Inflammatory macrophage (primary cell): ENCODE measurements at places on chromosomes 5 and 9.

DNA sequence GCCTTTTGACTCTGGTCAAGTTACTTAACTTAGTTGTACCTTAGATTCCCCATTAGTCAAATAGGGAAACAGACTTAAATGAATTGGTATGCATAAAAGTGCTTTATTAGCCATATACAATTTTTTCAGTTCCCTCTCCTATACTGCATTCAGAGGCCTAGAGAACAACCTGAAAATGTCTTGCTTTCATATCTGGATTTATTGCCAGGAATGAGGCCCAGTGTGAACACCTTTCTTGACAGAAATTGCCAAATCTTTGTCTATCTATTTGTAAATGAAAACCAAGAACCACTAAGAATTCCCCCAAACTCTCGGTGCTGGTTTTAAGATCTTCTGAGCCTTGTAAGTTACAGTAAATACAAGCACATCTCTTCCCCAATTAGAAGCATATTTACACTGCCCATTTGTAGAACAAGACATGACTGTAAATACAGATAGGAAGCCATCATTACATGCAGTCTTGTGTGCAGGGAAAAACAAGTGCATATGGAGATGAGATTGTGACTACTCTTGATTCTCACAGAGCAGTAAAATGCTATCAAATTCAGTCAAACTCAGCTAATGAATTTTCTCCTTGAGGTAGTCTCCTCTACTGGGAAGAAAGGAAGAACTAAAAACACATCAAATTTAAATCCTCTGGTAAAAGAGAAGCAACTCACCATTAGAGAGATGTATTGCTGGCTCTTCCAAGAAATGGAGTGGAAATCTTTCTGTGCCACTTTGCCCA, 5.2 kb upstream of the FAM13B start:
- DNase-seq = no peak

DNA sequence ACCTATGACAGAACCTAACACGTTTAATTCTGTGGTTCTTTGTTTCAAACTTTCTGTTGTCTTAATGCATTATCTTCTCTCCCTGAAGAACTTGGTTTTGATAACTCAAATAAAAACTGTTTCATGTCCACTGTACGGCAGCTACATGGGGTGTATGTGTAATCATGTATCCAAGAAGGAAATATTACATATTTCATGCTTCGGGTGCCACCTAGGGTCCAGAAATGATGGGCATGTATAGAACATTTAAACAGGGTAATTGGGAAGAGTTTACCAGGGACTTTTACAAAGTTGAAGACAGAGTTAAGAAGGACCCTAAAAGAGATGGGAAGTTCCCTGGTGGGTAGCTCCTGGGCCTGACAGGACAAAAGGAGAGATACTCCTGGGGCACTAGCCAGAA, 291.3 kb downstream of the FBXL7 start:
- no peak for DNase-seq

DNA sequence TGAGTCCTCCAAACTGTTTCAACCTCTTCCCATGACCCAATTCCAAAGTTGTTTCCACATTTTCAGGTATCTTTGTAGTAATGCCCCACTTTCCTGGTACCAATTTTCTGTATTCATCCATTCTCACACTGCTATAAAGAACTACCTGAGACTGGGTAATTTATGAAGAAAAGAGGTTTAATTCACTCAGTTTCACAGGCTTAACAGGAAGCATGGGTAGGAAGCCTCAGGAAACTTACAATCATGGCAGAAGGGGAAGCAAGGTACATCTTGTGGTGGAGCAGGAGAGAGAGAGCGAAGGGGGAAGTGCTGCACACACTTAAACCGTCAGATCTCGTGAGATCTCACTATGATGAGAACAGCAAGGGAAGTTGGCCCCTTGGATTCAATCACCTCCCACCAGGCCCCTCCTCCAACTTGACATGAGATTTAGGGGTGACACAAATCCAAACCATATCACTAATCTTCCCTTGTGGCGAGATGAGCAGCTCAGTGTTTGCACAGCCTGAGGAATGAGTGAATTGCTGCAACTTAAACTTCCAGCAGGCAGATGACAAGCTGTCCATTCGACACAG, 42.9 kb downstream of the TRIP13 start:
- peak; percentile 6 for DNase-seq

DNA sequence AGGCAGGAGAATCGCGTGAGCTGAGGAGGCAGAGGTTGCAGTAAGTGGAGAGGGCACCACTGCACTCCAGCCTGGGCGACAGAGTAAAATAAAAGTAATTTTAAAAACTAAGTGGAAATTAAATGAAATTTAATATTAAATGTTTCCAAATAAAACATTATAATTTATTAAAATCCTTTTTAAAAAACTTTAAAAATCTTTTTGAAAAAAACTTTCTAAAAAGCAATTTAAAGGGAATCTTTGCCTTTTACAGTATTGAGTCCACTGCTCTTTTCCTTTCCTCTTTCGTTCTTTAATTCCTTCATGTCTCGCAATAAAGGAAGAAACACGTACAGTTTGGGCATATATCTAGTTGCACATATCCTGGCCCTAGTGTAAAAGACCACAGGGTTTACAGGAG, 77.8 kb upstream of the DMRT1 start:
- no peak for DNase-seq

DNA sequence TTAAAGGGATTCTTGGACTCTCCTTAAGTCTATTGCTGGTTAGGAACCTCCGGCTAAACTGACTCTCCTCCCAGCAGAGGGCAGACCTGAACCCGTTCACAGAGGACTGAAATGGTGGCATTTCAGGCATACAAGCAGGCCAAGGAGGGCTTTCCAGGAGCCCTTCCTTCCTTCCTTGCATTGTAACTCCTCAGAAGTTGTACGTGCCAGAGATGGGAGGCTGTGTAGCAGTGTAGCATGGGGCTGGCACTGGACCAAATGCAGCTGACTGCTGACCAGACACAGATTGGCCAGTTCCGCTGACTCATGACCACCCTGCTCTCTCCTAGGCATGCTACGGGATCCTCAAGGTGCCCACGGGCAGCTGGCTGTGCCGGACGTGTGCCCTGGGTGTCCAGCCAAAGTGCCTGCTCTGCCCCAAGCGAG, 36.4 kb downstream of the JADE2 start:
- peak; percentile 62 for DNase-seq

DNA sequence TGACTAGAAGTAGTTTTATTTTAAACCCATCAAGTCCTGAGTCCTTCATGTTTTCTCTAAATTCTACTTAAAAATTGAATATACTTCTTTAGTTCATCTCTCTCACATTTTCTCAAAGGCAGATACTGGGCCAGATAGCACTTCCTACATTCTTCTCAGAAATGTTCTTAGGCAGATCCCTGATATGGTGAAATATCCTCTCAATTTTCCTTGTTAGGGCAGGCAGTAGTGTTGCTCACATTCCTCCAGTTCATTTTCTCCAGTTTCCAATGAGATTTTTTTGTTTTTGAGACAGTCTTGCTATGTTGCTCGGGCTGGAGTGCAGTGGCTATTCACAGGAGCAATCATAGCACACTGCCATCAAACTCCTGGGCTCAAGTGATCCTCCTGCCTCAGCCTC, 5.7 kb downstream of the GCNT1 start:
- no peak for DNase-seq

- DNase-seq = no peak
Measured at GRCh38 chr9:19155106-19155935, 28.0 kb upstream of the PLIN2 start.

- peak; percentile 73 for DNase-seq
Measured at GRCh38 chr5:157473383-157474320, 13.6 kb downstream of the NIPAL4 start.

- DNase-seq = peak; percentile 21
Measured at GRCh38 chr9:3331801-3332200, 194.0 kb downstream of the RFX3 start.

DNA sequence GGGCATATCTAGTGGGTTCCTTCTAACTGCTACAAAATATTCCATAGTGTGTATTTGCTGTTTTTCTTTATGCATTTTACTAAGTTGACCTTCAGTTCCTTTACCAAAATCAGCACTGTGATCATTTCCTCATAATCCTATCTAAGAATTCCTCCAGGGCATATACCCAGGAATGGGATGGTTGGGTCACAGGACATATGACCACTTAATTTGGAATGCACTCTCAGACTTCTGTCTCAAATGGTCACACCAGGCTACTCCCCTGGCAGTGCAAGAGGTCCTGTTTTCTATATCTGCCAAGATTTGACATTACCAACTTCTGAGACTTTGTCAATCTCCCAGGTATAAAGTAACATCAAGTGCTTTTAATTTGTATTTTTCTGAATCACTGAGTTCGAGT, 63.9 kb downstream of the ADAMTS12 start:
- no peak for DNase-seq

DNA sequence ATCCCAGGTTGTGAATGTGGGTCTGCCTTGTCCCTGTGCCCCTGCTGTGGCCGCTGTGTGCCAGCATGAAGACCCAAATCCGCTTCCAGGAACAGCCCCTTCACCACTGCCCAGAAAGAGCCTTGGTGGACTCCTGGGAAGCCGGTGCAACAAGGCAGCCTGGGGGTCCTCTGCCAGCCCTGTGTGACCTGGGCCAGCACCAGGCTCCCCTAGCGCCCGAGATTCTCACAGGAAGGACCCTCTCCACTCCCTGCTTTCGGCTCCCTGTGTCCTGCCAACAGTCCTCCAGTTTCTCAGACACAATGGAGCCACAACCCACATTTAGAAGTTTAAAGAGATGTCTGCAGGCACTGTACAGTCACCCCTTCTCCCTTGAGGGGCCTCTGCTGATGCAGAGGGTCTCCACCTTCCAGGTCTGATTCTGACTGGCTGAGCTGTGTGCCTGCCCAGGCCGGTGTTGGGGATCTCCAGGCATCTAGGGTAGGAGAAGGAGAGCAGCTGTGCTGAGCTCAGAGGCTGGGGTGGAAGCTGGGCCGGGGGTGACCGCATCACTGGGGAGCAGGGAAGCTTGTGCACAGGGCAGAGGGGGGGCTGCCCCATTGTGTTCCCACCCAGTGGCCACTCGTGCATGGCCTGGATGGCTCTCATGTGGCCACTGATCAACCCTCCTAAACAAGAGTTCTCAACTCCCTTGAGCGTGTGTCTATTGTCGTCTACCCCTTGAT, 174.0 kb downstream of the IRX2 start:
- no peak for DNase-seq

DNA sequence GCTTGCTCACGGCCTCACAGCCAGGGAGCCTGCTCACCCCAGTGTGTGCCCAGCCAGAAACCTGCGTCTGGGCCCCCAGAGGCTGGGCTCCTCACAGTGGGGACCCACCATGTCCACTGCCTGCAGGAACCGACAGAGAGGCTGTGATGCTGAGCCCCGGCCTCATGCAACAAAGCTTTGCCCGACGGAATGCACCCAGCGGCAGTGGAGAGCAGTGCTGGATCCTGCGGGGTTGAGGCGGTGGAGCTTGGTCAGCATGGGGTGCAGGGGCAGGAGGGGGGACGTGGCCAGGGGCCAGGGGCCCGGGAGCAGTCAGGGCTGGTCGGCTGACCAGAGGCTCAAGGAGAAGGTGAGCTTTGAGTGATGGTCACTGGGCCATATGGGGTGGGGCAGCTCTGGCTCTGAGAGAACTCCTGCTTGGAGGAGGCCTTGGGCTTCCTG, 7.7 kb upstream of the CEP72 start:
- DNase-seq = no peak

DNA sequence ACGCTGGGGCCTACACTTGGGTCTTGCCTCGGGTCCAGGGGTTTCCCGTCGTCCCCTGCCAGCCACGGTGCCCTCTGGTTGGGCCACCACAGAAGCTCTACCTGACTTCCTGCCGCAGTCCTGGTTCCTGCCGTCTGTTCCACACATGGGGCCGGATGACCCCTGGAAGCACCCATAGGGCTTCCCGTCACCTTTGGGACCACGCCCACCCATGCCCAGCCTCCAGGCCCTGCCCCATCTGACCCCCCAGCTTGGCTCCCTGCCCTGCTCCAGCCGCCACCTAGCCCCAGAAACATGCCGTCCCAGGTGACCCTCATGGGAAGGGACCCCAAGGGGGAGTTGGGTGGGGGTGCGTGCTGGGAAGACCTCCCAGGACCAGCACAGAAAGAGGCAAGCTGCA, 13.7 kb downstream of the MRPL36 start:
- no peak for DNase-seq

DNA sequence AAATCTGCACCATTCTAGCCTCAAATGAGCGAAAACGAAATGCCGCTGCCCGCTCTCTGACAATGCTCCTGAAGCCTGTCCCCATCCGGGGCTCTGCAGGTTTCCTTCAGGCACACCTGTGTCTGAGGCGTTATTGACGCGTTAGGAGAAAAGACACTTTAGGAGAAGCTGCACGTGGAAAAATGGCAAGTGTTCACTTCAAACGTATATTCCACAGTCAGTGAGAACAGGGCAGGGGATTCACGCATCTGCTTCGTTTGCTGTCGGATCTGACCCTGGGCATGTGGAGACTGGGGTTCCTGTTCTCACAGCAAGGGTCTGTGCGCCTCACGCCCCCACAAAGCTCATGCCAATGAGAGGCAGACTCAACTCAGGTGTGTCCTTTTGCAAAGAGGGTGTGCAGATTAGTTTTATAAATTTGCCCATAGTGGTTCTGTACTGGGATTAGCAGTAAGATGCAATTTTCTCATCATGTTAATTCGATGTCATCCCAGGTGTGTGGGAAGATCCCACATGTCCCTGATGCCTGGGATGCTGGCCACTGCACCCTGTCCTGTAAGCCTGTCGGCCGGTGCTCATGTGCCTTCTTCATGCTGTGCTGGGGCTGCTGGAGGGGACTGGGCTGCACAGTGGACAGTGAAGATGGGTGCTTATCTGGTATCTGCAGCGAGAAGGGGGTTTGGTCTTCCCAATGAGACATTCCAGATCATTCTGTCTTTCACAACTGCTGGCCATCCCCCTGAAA, 11.2 kb upstream of the TBC1D9B start:
- no peak for DNase-seq

DNA sequence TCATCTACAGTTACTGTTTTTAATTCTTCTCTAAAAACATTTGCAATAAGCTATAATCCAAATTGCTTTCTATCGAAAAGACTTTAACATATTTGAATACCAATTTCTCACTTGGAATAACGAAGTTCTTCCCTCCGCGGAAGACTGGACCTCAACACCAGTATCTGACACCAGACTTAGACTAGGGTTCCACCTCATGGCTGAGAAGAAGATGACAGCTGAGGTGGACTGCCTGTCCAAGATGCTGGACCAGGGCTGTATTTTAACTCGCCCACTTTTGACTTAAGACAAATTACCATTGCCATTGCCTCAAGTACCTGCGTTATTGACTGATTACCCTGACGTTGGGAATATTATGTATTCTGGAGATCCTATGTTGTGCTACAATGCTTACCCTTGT, 34.1 kb downstream of the ZMAT2 start:
- peak; percentile 31 for DNase-seq

- DNase-seq = no peak
Measured at GRCh38 chr9:24518545-24518944, 27.2 kb downstream of the IZUMO3 start.

DNA sequence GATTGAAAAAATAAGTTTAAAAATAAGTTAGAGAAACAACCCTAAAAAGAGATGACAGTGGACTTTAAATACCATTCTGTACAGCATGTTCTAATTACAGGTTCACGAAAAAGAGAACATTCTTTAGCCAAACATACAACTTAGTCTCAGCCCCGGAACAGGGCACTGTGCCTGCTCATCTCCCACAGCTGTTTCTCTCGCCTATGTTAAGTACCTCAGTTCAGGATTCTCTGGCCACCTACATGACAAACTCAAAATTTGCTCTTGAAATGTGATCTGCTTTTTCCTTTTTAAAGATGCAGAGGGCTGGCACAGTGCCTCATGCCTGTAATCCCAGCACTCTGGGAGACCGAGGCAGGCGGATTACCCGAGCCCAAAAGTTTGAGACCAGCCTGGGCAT, 52.3 kb downstream of the MYO10 start:
- no peak for DNase-seq
